ENCODE measurements at places on chromosomes 1 and 21. TPM values are rescaled to one million over a fixed set of nuclear protein-coding genes. Genes with fewer than 3 reads are reported as not detected.

The RAB13 gene
- 134 TPM for total RNA-seq

The TMOD4 gene
- 0.24 TPM for total RNA-seq

The ZBED6 gene
- 2.5 TPM for total RNA-seq

The SHISA4 gene
- 19.3 TPM for total RNA-seq

The ZNF648 gene
- not detected for total RNA-seq

The SELP gene
- total RNA-seq = not detected

The OR6K3 gene
- not detected for total RNA-seq

The PTPN7 gene
- total RNA-seq = 0.05 TPM

The GRIK1 gene
- not detected for total RNA-seq

The CDK18 gene
- 0.76 TPM for total RNA-seq

The ASB17 gene
- total RNA-seq = not detected

The TCHHL1 gene
- total RNA-seq = not detected

The MAN1C1 gene
- 0.96 TPM for total RNA-seq

The MEAF6 gene
- total RNA-seq = 57.9 TPM

All from A549 treated with AZD2906 at 1 μM for 4 hours (cell line).